Thoracic aorta (tissue), 2 donors: ENCODE measurements at places on chromosomes 2 and 18.

DNA sequence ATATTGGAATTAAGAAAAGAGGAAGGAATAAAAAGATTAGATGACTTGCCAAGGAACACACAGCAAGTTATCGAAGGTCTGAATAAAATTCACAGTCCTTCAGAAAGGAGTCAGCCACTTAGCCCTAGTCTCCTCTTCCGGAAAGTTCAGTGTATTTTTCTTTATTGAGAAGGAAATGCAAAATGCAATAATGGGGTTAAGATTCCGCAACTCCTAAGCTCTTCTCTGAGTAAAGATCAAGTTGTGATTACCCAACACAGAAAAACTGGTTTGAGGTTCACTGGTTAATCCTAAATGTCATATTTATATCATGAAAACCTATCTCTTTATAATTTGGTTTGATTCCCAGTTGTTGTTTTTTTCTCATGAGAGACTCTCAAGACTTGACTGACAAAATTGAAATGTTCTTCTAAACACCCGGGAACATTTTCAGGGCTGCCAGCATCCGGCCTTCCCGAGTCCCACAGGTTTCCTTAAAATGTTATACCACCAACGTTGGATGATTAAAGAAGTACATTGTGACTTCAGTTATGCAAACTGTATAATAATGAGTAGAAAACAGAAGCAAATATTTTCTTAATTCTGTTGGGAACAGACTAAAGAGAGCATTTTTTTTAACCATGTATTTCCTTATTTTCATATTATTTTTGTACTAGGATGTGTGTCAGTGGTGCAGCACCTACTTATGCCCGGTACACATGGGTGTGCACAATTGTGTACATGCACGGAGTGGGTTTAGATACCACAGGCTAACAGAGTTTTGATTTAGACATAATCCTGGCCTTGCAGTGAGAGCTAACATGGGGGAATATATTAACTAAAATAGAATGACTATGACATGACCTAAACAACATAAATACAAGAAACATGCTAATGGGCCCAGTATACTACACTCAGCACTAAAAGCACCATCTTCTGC is 100.2 kb downstream of the STK39 start:
- DNase-seq = no peak

DNA sequence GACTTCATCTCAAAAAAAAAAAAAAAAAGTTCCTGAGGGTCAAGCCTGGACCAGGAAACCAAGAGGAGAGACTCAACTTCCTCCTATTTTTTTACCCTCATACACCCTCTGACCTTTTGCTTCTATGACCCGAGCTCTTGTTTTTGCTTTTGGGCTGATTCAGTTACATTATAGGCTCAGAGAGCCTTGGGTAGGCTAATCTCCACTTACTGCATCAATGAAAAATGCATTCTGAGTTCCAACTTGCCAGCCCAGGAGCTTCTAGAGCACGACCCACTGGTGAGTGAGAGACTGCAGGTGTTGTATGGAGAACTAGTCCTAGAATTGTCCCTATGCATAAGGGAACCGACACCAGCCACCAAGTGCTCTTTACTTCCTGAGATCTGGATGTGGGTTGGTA is 91.1 kb downstream of the CABLES1 start:
- DNase-seq = no peak

GRCh38 chr2:2950403-2950952 is 427.1 kb downstream of the EIPR1 start:
- no peak for DNase-seq

- DNase-seq = no peak
Measured at GRCh38 chr18:45403341-45404049, 211.8 kb upstream of the SLC14A2 start.

- DNase-seq = no peak
Measured at GRCh38 chr18:12891561-12891960, 7.5 kb upstream of the PTPN2 start.

- DNase-seq = no peak
Measured at GRCh38 chr2:129877795-129878775, 101.4 kb upstream of the RAB6C start.

GRCh38 chr2:135952891-135953290 is 32.5 kb downstream of the DARS1 start:
- DNase-seq = no peak

- no peak for DNase-seq
Measured at GRCh38 chr2:25339211-25339674, 2.5 kb downstream of the DNMT3A start.

DNA sequence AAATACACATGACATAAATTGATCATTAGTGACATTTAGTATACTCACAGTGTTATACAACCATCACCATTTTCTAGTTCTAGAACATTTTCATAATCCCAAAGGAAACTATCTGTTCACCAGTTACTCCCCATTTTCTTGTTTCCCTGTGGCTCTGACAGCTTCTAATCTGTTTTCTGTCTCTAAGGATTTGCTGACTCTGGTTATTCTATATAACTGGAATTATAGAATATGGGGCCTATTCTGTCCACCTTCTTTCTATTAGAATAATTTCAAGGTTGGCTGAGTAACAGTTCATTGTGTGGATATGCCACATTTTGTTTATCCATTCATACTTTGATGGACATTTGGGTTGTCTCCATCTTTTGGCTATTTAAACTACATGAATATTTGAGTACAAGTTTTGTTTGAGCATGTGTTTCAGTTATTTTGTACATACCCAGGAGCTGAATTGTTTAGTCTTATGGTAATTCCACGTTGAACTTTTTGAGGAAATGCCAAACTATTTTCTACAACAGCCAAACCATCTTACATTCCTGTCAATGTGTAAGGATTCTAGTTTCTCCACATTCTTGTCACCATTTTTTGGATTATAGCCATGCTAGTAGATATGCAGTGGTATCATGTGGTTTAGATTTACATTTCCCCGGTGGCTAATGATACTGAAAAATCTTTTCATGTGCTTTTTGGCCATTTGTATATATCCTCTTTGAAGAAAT is 20.5 kb downstream of the KIAA1328 start:
- no peak for DNase-seq

DNA sequence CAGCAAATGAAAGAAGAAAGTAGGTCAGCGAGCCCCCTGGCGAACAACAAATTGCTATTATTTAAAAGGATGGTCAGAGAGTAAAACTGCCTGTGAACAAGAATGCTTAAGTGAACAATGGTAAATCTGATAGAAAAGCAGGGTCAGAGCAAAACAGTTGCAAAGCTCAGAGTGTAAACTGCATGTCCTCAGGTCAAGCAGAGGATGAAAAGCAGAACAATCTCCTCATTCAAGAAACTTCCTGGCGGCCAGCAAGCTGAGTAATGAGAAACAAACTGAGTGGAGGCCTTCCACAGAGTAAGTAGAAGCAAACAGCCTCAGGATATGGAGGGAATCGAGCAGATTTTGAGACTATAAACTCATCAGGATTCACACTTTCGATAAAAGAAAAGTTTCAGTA is 117.9 kb downstream of the PPP1R1C start:
- DNase-seq = no peak

- no peak for DNase-seq
Measured at GRCh38 chr2:64678771-64679590, 25.3 kb upstream of the SERTAD2 start.

DNA sequence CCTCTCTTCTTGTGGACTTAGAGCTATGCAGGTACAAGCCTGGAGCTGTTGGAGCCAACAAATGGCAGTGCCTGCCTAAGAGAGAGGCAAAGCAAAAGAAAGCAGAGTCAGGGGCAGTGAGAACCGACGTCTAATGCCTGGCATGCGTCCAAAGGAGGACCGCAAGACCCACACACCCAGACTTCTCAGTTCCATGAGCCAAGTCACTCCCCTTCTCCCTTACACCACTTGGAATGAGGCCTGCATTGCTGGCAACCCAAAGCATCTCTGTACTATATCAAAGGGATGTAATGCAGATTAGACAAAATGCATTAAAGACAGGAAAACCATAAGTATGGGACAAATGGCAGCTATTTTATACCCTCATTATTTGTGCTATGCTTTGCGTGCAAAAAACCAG is 49.9 kb upstream of the RNU4ATAC start:
- DNase-seq = no peak

DNA sequence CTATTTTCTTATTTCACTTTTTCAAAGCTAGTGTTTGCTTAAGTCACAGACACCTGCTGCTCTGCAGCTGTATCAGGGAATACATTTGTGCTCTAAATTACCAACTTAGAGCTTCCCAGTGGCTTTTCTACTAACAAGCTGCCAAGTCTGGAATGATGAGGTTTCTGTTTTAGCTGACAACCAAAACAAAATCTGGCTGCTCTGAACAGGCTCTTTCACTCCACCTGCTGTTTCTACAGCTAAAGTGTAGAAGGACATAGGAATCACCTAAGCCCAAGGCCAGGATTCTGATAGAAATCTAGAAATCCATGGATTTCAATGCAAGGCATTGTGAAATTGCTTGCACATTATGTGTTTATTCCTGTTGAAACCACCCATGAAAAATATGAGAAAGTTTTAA is 201.2 kb downstream of the SUCLG1 start:
- DNase-seq = no peak

DNA sequence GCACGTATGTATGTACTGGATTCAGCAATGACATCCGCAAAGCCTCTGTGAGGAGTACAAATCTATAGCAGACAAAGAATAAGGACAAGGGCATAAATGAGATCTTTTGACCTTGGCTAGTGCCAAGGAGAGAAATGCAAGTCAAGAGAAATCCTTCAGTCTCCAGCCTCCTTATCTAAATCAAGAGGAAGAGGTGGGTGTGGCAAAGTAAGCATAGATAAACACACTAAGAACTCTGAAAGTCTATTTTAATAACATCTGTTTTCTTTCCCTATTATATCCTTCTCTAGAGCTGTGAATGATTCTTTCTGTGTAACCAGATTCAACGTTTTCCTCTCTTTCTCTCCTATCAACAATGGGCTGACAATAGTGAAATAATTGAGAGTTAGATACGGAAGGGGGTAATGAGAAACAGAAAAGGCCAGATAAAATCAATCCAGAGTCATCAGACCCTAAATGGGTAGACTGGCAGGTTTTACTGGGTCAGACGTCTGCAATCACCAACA is 118.5 kb upstream of the ZFP36L2 start:
- no peak for DNase-seq

DNA sequence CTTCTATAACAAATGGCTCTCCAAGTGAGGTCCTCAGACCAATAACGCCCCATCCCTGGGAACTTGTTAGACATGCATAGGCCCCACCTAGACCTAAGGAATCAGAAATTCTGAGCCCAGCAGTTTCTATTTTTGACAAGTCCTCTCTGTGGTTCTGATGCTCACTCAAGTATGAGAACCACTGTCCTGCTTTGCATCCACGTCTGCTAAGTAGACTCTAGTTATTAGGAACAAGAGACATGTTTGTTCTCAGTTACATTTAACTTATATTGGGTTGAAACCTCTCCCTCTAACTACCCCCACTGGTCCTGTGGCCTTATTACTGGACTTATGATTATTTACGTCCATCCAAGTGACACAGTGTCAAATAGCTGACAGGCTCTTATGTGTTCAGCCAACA is 70.3 kb downstream of the TMEM17 start:
- DNase-seq = no peak

DNA sequence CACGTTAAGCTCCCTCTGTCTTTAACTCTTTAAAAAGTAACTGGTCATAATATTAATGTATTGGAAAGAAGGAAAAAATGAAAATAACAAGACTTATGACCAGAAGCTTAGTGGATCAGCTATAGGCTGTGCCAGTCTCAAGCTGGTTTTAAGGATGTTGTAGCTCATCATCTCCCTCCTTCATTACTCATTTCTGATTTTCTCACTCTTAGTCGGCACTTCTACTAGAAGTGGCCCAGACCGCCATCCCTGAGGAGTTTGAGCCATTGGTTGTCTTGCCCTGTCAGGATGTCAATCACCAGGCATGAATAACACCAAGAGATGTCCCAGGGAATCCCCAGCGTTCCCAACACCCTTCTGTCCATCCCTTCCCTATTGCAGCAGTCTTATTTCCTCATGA is 151.5 kb downstream of the ASXL3 start:
- DNase-seq = no peak

DNA sequence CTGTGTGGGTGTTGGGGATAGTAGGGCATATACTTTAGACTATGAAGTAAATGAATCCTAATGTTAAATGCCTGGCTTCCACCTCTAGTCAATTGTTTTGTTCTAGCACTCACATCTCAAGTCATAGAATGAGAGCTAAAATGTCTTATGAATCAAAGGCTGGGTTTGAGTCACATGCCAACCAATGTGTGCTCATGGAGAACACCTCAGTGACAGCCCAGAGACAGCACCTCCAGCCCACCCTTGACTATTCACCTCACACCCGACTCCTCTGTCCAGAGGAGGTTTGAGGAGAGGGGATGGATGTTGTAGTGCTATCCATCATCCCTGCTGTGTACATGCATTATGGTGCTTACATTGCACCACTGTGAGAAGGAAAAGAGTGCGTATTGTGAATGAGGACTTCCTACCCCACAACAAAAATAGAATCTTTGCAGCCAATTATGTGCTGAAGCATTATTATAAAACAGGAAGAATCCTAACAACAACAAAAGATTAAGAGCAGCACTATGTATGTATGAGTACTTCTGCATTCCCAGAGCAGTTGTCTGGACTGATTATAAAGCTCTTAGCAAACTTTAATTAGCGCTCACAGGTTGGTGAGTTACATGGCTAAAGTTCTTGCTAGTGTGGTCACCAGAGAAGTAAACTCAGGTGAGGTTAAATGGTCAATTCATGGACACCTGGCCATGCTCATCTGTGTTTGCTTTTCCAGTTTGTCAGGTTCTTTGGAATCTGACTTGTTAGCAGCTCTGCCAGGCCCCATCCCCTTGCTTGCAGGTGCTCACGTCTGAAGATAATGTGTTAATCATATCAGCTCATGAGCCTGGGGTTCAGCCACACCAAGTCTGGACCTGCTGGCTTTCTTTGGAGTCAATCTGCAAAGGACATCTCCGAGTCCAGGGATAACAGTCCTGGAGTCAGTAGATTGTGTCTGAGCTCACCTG is 55.3 kb upstream of the NABP1 start:
- DNase-seq = no peak

GRCh38 chr2:72968286-72968685 is 51.0 kb downstream of the EMX1 start:
- DNase-seq = no peak

- DNase-seq = no peak
Measured at GRCh38 chr2:119323459-119323858, 43.2 kb downstream of the C2orf76 start.

DNA sequence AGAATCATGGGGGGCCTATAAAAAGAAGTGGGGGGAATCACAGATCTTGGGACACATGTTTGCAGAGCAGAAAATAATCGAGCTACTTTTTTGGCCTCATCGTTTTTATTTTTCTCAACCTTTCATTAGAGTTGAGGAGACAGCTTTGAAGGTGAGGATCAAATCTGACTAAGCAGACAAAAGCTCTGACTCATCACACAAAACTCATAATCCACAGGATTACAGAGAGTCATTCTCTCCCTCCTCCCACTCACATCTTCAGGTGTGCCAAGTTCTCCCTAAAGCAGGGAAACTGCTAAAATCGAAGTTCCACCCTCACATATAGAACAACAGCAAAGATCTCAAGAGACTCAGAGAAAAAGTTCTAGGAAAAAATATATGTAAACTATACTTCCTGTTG is 15.6 kb downstream of the BAZ2B start:
- no peak for DNase-seq
